Activated CD4-positive, alpha-beta T cell treated with anti-CD3 and anti-CD28 coated beads, Interleukin-2, amount 50 U/mL, for 48 hours (primary cell): ENCODE measurements at places on chromosomes 11 and 22.

DNA sequence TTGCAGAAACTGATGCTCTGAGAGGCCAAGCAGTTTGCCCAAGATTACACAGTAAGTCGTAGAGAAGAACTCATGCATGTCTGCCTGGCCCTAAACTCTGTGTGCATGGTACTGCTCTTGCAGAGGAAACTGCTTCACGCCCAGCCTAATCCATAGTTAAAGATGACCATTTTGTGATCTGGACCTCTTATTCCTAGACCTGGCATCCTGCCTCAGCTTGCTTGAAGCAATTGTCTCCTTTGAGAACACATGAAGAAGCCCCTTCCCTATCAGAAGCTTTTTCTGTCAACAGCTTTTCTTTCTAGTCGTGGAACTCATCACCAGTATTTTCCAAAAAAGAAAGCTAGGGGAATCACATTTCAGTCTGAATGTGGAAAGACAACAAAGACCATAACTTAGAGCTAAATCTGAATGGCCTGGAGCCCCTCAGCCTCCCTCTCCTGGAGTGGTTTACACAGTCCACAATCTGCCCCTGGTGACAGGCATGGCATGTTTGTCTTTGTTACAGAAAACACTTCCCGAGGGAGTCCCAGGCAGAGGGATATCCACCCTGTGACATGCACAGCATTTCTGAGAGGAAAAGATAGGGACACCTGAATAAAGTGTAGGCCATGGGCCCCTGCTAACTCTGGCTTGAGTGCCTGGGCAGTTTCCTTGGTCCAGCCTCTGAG, 2.9 kb upstream of the FZD4 start:
- no peak for DNase-seq

DNA sequence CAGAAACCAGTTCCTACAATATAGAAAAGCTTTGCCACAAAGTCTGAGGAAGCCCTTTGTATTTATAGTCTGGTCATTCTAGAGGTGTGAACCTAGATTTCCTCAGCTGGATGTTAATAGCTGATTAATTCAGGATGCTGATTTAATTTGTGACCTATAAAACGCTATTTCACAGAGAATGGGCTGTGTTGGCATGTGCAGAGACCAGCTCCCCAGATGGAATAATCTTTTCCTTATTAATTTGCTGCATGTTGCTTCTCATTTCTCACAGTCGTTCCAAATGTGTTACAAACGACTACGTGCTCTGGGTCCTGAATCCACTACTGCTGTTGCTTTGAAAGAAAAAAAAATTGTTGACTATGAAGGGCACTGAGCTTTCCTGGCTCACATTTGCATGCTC, 49.3 kb downstream of the BDNF start:
- no peak for DNase-seq

- DNase-seq, result no peak
Measured at GRCh38 chr11:46970913-46971625, 34.5 kb downstream of the CSTPP1 start.

- DNase-seq, result no peak
Measured at GRCh38 chr22:44413211-44413610, 84.8 kb downstream of the RTL6 start.

GRCh38 chr11:57192316-57192715, 10.6 kb downstream of the LRRC55 start:
- DNase-seq, result no peak

DNA sequence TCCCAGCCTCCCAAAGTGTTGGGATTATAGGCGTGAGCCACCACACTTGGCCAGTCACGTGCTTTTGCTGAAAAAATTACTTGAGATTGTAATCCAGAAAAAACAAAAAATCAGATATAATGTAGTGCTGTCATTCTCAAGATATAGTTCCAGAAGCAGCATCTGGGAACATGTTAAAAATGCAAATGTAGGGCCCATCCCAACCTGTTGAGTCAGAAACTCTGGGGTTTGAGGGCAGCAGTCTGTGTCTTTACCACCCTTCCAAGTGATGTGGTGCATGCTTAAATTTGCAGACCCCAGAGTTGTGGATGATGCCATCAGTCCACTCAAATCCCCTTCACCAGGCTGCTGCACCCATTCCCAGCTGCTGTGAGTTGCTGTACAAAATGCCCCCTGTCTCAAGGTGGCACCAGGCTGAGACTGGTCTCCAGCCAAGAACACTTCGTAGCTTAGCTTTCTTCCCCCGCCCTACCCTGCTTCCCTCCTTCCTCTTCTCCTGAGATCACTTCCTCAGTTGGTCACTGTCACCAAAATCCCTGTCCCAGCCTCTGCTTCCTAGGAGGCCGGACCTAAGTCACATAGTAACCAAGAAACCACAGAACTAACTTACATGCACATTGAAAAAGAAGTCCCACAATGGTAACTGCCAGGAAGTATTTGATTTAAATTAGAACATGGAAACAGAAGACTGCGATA, 18.2 kb upstream of the ARRB1 start:
- DNase-seq, result no peak

GRCh38 chr11:62388999-62389398, 29.8 kb upstream of the SCGB1A1 start:
- no peak for DNase-seq
